ENCODE measurements at places on chromosomes 3 and 15.

GRCh38 chr3:152779653-152780052 lies 55.3 kb upstream of the P2RY1 start:
- no peak for DNase-seq

DNA sequence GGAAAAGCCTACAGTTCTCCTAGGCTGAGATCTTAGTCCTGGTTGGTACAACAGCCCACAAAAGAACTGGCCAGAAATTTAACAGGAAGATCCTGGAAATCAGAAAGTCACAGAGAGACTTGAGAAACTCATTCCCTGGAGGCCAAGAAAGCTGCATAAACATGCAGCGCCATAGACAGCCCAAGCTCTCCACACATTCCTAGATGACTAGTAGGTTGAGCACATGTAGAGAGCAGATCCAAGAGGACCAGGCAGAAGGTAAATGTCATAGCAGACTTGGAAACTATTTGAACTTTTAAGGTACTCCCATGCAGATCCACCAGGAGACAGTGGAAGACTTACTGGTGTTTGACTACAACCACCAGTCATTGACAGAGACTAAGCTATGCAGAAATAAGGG lies 18.4 kb downstream of the KBTBD12 start:
- DNase-seq: no peak

DNA sequence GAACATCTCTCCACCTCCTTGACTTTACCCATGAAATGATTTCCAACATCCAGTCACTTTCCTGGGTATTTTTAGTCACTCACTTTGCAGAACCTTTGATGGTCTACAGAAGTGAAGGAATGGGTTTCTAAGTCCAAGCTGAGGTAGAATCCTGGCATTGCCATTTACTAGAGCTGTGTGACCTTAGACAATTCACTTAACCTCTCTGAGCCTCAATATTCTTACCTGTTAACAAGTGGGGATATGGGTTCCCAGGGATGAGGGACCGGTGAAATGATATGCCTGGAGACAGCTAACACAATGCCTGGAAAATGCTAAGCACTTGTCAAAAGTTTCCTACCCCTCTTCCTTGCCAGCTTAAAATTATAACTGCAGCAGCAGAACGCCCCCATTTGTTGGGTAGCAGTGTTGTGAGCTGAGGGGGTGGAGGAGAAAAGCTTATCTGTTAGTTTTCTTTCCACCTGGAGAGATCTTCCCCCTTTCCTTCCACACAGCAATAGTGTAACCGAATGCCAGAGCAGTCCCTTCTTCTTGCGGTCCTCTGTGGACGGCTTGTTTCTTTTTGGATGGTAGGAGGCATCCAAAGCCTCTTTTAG lies 319.2 kb upstream of the LRRFIP2 start:
- DNase-seq: no peak

- DNase-seq: peak; percentile 27
Measured at GRCh38 chr3:187777331-187777941, 32.2 kb upstream of the BCL6 start.

DNA sequence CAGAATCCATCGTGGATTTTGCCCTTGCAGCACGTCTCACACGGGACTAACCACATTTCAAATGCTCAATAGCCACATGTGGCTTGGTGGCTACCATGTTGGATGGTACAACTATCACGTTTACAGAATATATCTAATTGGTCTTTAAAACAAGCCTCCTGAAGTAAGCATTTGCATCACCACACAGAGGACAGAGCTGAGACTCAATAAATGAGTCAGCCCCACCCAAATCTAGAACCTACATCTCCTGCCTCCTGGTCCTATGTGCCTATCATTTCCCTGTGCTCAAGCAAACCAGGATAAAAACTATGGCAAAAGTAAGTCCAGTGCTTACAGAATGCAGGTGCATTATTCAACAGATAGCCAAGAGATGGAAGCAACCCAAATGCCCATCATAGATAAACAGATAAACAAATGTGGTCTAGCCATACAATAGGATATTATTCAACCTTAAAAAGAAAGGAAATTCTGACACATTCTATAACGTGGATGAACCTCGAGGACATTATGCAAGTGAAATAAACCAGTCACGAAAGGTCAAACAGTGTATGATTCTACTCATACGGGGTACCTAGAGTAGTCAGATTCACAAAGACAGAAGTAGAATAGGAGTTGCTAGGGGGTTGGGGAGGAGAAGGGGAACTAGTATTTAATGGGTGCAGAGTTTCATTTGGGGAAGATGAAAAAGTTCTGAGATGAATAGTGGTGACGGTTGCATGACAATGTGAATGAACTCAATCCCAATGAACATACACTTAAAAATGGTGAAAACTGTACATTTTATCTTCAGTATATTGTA lies 43.9 kb downstream of the SRGAP3 start:
- DNase-seq: no peak

GRCh38 chr3:133278260-133279043 lies 121.4 kb upstream of the BFSP2 start:
- DNase-seq: no peak

GRCh38 chr3:188649521-188649920 lies 495.6 kb downstream of the LPP start:
- no peak for DNase-seq

GRCh38 chr3:190036631-190037030 lies 84.1 kb downstream of the P3H2 start:
- DNase-seq: no peak

- no peak for DNase-seq
Measured at GRCh38 chr3:44802011-44802410, 40.4 kb downstream of the KIF15 start.

- DNase-seq: no peak
Measured at GRCh38 chr3:173920386-173920785, 522.8 kb downstream of the NLGN1 start.

GRCh38 chr15:39215015-39215414 lies 365.9 kb upstream of the THBS1 start:
- DNase-seq: no peak

- DNase-seq: no peak
Measured at GRCh38 chr15:60627298-60627943, 148.5 kb upstream of the ICE2 start.
